ENCODE measurements at places on chromosomes 2 and 18.
A peak's percentile ranks its signal among the peaks of the same experiment; 100 is the strongest.

- DNase-seq, result no peak
These were observed 256.3 kb upstream of the MYT1L start for GRCh38 chr2:2587354-2587753.

- no peak for DNase-seq
These were observed 66.0 kb downstream of the PAX3 start for GRCh38 chr2:222232839-222233238.

GRCh38 chr2:128607440-128607839, 288.8 kb upstream of the HS6ST1 start:
- no peak for DNase-seq

GRCh38 chr2:3468296-3468988, 50.9 kb downstream of the ADI1 start:
- no peak for DNase-seq

DNA sequence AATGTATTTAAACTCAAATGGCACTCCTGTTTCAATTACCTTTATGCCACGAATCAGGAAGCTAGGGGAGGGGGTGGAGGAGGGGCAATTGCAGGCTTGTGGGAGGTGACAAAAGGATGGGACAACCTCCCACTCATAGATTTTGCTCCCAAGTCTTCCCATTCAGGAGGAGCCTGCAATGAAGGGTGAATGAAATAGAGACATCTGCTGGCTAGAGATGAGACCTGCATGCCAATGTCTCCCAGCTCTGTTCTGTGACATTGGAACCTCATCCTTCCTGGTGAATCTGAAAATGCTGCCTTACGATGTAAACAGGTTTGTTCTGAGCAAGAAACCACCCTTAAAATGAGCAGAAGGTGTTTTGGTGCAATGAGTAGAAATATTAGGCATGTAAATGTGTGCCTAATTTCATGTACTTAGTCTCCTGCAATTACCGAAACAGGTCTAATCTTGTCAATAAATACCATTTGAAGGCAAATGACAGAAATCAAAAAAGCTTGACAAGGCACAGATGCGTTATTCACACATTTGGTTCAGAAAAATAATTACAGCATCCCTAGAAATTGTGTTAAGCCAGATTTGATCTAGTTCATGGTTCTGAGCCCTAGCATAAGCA, 2.7 kb upstream of the PID1 start:
- DNase-seq, result peak; percentile 30

GRCh38 chr2:165660361-165660760, 133.7 kb downstream of the GALNT3 start:
- DNase-seq, result no peak

DNA sequence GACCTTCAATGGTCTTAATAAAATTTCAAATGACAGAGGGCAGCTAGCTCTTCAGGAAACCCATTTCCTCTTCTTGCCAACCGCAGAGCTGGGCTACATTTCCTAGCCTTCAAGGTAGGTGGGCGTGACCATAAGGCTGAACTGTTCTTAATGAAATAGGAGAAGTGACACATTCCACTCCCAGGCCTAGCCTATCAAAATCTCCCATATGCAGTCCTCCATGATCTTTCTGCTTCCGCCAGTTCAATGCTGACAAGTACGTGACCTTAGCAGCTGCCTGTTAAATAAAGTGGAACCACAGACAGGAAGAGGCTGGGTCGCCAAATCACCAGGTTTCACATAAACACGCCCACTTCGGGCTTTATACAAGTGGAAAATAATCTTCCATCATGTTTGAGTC, 13.2 kb downstream of the SERPINE2 start:
- DNase-seq, result peak; percentile 71

GRCh38 chr2:152924722-152925121, 206.3 kb downstream of the ARL6IP6 start:
- DNase-seq, result no peak

DNA sequence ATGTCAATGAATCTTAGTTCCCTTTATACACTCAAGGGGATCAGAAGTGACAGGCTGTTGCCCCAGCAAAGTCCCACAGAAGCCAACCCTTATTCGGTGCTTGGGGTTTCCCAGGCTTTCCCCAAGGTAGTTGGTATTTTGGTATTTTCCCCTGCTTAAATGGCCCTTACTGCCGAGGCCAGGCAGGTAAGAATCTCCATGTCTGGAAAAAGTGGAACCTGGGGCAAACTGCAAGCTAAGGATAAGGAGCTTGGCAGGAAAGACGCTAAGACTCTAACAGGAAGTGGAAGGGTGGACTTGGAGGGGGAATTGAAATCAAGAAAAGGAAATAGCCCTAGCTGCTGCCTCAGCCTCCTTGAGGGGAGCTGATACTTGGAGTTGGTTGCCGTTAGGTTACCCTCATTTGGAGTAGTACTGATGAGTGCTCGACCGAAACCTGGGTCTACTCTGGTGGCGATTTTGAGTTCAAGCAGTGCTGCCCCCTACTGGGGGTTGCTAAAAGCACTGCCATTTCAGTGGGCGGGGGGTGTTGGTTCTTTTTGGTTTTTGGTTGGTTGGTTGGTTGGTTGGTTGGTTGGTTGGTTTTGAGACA, 3.3 kb upstream of the GPBAR1 start:
- DNase-seq, result peak; percentile 84

DNA sequence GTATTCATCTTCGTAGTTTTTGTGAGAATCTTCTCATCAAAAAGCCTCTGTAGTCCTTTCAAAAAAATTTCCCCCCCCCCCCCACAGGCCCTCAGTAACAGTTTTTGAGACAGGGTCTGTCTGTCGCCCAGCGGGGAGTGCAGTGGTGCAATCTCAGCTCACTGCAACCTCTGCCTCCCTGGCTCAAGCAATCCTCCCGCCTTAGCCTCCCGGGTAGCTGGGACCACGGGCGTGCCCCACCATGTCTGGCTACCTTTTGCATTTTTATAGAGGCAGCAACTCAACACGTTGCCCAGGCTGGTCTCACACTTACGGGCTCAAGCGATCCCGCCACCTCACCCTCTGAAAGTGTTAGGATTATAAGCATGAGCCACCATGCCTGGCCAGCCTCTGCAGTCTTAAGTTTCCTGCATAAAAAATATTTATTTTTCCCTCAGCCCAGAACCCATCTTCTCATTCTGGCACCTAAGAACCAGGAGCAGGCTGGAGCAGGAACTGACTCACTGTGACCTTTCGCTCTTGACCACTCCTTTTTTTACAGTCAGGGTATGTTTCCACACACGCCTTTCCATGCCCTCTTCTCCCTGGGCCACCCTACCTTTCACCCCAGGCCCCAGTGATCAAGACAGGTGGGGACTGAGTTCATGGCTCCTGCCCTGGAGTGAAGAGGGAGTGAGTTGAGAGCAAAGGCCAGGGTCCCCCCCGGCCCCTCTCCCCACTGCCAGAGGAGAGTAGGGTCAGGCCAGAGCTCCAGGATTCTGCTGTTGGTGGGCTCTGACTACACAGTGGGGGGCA, 32.5 kb upstream of the NT5DC4 start:
- DNase-seq, result no peak

Measured in OCI-LY7 (cell line).